ENCODE measurements at places on chromosomes 16 and 17.

DNA sequence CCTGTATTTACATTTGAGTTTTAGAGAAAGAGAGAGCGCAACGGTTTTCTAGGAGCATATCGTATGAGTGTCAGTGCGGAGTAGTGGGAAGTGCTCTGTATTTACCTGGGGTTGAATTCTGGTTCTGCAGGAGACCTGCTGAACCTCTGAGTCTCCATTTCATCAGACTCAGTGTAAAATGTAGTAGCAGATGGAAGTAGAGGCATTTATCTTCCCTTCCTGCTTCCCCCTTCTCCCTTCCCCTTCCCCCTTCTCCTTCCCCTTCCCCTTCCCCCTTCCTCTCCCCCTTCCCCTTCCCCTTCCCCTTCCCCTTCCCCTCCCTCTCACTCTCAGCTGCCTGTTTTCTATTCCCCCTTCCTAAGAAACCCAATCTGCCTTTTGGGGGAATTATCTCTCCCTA is 426.9 kb downstream of the NPIPA7 start:
- no peak for DNase-seq

DNA sequence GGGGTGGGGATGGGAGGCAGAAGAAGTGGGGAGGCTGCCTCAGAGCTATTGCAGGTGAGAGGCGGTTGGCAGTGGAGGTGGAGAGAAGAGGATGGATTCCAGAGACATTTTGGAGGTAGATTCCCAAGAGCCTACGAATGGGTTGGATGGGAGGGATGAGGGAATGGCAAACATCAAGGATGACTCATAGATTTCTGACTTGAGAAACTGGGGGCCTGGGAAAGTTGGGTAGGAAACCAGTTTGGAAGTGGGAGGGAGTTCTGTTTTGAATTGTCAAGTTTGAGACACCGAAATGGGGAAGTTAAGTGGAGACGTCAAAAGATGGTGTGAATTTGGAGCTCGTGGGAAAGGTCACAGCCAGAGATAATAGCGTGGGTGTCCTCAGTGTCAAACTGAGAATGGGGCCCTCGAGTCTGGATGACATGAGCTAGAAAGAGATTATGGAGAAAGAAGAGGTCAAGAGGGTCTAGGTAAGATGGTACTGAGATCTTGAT is 6.2 kb upstream of the CYLD start:
- DNase-seq = no peak

GRCh38 chr17:74642556-74642955 is 19.0 kb upstream of the CD300E start:
- no peak for DNase-seq

- no peak for DNase-seq
Measured at GRCh38 chr16:69301187-69301586, 10.0 kb upstream of the VPS4A start.

DNA sequence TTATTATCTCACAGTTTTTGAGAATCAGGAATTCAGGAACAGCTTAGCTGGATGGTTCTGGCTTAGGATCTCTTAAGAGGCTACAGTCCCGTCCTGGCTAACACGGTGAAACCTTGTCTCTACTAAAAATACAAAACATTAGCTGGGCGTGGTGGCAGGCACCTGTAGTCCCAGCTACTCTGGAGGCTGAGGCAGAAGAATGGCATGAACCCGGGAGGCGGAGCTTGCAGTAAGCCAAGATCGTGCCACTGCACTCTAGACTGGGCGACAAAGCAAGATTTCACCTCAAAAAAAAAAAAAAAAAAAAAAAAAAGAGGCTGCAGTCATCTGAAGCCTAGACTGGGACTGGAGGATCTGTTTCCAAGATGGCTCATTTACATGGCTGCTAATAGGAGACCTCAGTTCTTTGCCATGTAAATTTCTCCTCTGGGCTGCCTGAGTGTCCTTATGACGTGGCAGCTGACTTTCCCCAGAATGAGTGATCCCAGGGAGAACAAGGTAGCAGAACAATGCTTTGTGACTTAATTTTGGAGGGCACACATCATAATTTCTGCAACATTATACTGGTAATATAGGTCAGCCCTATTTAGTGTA is 95.8 kb upstream of the CORO6 start:
- no peak for DNase-seq

- no peak for DNase-seq
Measured at GRCh38 chr17:32286518-32286900, 20.9 kb downstream of the RHBDL3 start.

DNA sequence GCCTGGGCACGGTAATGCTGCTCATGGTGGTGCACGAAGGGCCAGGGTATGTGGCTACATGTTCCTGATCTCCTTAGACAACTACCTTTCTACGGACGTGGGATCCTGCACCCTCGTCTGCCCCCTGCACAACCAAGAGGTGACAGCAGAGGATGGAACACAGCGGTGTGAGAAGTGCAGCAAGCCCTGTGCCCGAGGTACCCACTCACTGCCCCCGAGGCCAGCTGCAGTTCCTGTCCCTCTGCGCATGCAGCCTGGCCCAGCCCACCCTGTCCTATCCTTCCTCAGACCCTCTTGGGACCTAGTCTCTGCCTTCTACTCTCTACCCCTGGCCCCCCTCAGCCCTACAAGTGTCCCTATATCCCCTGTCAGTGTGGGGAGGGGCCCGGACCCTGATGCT is 12.0 kb downstream of the ERBB2 start:
- no peak for DNase-seq

GRCh38 chr16:86462334-86463084 is 47.8 kb upstream of the FOXF1 start:
- DNase-seq = no peak

Measured in activated CD8-positive, alpha-beta memory T cell treated with anti-CD3 and anti-CD28 coated beads for 1 hour (primary cell).